Activated naive CD4-positive, alpha-beta T cell treated with Interleukin-2 at 50 U/mL for 16 hours (primary cell): ENCODE measurements at places on chromosomes 7 and 10.
A peak's percentile ranks its signal among the peaks of the same experiment; 100 is the strongest.

DNA sequence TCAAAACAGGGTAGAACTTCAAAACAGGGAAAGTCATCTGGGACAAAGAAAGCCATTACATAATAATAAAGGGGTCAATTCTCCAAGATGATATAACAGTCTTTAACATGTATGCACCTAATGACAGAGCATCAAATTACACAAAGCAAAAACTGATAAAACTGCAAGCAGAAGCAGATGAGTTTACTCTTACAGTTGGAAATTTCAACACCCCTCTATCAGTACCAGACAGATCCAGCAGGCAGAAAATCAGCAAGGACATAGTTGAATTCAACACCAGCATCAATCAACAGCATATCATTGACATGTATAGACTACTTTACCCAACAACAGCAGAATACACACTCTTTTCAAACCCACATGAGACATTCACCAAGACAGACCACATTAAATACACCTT, 233.0 kb upstream of the NEBL start:
- no peak for DNase-seq

DNA sequence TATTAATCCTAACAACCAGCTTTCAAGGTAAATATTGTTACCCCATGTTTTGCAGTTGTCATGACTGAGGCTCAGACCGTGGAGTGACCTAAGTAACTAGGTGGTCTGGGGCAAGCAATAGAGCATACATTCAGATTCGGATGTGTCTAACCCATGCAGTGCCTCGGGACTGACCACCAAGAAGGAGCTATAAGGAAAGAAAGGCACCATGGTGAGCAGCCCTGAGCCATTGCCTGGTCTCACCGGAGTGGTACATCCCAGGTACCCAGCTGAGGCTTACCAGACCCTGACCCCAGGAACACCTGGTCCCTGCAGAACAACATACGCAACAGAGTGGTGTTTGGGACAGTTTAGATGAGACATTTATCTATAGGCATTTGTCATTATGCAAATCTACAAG, 175.5 kb upstream of the ZMIZ1 start:
- no peak for DNase-seq

GRCh38 chr7:114085592-114086501, 167.0 kb upstream of the PPP1R3A start:
- DNase-seq = peak; percentile 36

GRCh38 chr7:93146472-93147141, 1.6 kb downstream of the SAMD9L start:
- DNase-seq = no peak

DNA sequence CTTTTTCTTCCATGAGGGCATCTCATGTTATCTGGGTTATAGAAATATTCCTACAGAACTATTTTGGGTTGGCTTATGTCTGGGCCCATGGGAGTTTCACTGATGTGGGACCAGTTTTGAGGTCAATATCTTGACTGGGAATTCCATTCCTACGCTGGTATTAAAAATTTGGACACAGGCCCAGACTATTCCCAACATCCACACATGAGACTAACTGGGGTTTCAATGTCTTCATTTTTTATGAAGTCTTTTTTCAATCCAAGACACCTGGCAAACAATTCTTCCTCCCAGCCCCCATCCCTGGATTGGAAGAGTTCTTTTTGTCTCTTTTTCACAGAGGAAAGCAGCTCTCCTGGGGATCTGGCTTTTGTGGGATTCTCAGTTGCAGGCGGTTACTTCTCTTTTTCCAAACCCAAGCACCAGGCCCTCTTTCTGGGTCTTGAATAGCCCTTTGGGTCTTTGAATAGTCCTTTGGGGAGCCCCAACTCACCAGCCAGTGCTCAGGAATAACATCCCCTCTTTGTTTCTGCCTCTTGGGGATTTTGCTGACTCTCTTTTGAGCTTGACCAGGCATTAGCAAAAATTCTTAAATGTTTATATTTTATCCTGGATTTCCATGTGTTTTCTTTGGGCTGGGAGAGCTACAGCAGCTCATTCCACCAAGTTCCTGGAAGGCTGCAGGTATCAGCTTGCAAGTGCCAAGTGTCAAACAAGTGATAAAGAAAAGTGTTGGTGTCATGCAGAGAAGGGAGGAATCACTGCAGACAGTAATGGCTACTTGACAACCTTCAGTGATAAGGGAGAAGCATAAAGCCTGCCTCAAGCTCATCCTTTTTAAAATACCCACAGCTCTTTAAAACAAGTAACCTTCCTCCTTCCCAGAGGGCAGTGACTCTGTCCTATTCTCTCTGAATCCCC, 234.3 kb downstream of the ADAM12 start:
- DNase-seq = no peak

DNA sequence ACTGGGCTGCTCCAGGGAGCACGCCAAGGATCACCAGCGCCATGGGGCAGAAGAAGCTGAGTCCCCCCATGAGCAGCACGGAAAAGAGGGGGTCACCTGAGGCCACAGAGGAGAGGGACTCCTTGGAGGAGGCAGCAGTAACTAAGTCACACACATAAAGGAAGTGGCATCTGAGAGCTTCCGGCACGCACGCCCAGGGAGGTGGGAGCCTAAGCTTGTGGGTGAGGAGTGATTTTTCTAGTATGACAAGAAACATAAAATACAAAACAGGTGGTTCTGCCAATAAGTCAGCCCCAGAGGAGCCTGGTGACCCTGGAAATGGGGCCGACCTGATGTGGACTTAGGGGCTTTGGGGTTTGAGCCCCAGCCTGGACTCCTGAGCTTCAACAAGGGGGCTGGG, 60.8 kb downstream of the CARD11 start:
- peak; percentile 56 for DNase-seq
